Stimulated activated CD8-positive, alpha-beta memory T cell treated with anti-CD3 and anti-CD28 coated beads, Interleukin-2, amount 100 ng/mL, for 48 hours (primary cell): ENCODE measurements at places on chromosomes 5 and 9.
A peak's percentile ranks its signal among the peaks of the same experiment; 100 is the strongest.

GRCh38 chr5:57685516-57686255 lies 203.1 kb upstream of the ACTBL2 start:
- DNase-seq, result no peak

GRCh38 chr9:95363051-95363841 lies 45.7 kb upstream of the FANCC start:
- no peak for DNase-seq

DNA sequence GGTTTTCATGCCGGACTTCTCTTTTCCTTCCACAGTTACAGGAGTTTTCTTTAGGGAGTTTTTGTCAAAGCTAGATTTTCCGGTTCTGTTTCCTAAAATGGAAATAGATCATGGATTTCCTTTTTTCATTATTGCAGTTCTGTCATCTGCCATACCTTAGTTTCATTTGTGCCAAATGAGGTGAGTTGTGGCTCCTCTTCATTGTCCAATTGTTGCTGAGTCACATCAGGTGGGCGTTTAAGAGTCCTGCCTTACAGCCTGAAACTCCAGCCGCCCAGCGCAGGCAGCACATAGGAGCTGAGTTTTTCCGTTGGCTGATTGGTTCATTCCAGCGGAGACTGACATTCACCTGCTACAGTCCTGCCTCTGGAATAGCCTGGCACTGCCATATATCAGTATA lies 14.1 kb downstream of the SLC25A25 start:
- no peak for DNase-seq

GRCh38 chr5:171226864-171227263 lies 82.2 kb upstream of the TLX3 start:
- no peak for DNase-seq

GRCh38 chr5:90553711-90554110 lies 4.9 kb upstream of the ADGRV1 start:
- DNase-seq, result no peak

DNA sequence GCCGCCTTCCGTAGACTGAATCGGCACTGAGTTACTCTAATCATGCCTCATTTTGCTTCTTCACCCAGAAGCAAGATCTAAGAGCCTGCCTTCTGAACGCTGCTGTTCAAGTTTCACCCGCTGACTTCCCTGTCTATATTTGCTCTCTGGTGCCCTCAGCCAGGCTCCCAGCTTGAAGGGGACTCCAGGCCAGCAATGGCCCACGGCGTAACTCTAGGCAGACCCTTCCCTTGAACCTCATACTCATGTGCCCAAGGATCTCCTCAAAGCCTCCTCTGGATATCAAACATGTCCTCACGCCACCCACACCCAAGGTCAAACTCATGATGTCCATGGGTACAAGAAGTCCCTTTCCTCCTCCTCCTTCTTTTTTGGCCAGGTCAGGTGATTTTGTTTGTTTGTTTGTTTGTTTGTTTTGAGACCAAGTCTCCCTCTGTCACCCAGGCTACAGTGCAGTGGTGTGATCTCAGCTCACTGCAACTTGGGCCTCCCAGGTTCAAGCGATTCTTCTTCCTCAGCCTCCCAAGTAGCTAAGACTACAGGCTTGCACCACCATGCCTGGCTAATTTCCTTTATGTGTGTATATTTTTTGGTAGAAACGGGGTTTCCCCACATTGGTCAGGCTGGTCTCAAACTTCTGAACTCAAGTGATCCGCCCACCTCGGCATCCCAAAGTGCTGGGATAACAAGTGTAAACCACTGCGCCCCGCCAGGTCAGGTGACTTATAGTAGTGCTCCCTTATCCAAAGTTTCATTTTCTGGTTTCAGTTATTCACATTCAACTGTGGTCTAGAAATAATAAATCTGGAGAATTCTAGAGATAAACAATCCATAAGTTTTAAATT lies 239.0 kb downstream of the SYK start:
- DNase-seq, result no peak

- no peak for DNase-seq
These were observed 926 bp downstream of the DNAJC25 start for GRCh38 chr9:111632060-111632459.

GRCh38 chr5:35884191-35884769 lies 27.6 kb downstream of the IL7R start:
- DNase-seq, result no peak

DNA sequence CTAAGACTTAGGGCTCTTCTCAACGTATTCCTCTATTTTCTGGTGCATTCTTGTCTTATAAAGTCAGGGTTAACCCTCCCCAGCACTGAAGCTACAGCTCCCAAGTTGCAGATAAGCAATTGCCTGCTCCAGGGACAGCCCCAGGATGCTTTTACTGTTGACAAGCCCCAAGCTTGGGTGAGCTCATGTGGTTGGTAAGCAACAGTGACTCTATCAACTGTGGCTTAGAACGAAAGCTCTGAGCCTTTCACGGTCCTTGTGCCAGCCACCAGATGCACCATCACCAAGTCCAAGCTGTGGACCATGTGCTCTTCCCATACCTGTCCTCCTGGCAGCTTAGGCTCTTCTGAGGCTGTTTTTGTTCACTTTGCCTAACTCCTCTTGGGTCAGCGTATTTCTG lies 13.5 kb downstream of the ADRB2 start:
- DNase-seq, result no peak

GRCh38 chr5:109589986-109590385 lies 99.7 kb upstream of the MAN2A1 start:
- DNase-seq, result no peak

GRCh38 chr9:86485359-86485758 lies 131.1 kb upstream of the TUT7 start:
- peak; percentile 1 for DNase-seq

- no peak for DNase-seq
These were observed 5.1 kb downstream of the CNOT8 start for GRCh38 chr5:154863291-154864080.

DNA sequence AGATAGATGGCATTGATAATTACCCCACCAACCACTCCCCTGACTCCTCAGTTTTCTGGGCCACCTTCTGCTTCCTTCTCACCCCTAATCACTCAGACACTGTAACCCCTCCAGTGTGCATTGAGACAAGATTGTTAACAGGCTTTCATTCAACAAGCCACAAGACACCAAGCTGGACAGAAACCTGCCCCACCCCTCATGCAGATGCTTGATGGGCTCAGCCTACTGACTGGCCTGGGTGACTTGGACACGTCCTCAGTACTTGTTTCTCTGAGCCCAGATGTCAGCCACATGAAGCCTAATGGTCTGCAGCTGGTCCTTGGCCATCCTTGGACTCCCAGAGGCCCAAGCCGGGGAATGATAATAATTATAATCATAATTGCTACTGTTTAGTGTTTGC lies 71.4 kb upstream of the SMIM23 start:
- DNase-seq, result no peak

- no peak for DNase-seq
These were observed 26.6 kb downstream of the MORN5 start for GRCh38 chr9:122186301-122186700.

DNA sequence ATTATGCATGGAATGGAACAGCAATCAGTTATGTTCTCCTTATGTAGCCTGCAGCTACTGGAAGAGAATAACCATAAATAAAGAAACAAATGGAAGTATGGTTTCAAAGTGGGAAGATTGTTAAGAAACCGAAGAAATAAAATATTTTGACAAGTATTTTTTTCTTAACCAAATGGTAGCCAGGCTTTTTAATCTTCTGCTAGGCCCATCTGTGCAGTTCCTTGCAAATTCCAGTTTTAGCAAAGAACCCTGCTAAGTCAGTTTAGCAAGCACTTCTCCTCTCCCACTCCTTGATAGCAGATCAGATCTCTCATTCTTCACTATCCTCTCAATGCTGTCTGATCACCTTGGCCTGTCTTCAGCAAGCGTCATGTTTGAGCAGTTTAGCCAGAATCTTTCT lies 111.1 kb upstream of the PRDM9 start:
- DNase-seq, result no peak

- no peak for DNase-seq
These were observed 63.5 kb downstream of the MEF2C start for GRCh38 chr5:88819301-88819999.

DNA sequence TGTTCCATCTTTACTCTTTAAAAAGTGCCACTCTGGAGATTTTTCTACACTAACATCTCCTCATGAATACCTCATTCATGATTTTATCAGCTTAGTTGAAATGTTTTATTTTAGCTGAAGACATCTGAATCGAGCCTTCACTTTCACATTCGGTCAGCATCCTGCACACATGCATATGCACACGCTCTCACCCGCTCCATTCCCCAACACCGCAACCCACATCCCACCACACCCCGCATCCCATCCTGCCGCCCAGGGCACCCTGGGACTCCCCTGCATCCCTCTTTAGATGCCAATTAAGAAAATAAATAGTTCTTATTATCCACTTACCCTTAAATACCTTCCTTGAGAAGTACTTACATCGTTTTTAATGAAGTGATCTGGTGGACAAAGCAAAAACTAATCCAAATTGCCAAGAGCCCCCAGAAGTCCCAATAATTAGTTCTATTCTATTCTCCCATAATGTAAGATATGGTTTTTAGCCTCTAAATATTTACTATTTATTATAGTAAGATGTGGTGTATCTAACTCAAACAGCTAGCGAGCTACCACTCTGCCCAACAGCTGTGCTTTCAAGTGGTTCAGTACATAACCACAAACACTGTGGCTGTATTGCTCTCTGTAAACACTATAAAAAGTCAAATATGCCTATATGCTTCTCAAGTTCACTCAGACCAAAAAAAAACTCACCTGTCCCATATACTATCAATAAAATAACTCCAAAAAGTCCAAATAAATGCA lies 38.2 kb downstream of the GZMK start:
- DNase-seq, result peak; percentile 39

GRCh38 chr9:101387871-101388506 lies 3.2 kb upstream of the BAAT start:
- DNase-seq, result no peak

DNA sequence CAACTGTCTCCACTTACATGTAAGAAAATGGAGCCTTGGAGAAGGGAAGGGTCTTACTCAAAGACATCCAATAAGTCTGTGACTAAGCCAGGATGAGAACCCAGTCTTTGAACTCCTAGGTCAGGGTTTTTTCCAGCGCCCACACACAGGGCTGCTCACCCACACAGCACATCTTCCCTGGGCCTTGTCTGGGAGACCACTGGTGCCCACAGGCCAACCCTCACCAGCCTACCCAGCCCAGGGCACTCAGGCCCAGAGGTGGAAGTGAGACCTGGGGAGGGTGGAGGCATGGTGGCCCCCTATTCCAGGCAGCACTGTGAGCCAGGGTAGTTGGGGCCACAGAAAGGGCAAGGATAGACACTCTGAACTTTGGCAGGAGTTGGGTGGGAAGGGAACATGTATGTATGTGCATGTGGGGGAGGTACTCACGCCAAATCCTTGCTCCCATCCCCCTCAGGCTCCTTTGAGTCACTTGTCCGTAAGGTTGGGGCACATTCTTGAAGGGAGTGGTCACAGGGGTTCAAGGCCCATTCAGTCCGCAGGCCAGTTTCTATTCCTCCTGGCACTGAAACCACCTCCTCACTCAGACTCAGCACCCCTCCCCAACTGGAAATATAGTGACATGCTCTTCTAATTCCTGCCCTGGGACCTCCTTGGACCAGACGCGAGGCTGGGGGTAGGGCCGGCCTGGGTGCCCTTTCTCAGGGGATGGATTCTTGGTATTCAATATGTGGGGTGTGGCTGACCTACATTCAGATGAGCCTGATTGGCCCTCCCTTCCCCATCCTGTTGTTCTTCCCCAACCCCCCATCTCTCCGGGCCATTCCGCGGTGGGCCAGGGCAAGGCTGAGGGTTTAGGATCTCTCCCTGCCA lies 2.9 kb upstream of the SLC4A9 start:
- DNase-seq, result no peak

GRCh38 chr5:116424951-116425350 lies 149.7 kb downstream of the SEMA6A start:
- no peak for DNase-seq

GRCh38 chr5:39533749-39534148 lies 109.0 kb upstream of the DAB2 start:
- no peak for DNase-seq

GRCh38 chr9:20390400-20390799 lies 231.9 kb downstream of the MLLT3 start:
- DNase-seq, result no peak

DNA sequence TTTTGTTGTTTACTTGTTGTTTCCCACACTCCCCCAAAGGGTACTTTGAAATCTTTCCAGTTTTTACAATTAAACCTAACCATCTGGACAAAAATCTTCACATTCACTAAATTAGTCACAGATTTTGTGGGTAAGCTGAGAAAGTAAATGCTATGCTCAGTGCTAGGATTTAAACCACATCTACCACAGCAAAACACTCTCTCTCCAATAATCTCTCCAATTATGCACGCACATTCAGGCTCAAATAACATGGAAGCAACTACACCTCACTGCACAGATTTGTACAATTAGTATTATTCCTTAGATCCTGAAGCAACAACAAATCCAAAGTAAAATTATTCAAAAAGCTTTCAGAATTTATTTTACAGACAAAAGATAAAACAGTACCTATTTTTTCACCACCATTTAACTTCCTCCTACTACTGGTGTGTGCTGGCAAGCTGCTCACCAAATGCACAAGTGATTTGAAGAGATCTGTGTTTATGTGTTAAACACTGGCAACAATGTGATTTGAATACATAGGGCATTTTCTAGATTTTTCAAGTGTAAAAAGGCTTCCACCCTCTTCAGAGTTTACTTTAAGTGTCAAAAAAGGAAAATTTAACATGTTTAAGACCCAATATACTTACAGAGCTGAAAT lies 16.6 kb downstream of the ZNF608 start:
- DNase-seq, result no peak

- no peak for DNase-seq
These were observed 270.5 kb downstream of the NFIB start for GRCh38 chr9:14043483-14043882.

DNA sequence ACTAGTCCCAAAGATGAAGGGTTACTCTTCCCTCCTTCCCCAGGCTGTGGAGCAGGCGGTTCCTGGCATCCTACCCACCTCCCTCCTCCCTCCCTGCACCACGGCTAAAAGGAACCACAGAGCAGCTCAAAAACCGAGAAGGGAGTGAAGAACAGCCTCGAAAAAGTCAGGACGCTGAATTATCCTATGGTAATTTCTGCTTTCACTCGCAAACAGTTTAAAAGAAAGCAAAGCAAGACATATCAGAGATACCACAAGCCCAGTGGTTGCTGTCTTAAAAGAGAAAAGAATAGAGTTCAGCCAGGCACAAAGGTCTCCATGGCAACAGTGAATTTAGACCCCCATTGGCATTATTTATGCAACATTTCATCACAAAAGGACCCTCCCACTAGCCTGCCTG lies 315.4 kb downstream of the CTNND2 start:
- DNase-seq, result no peak

DNA sequence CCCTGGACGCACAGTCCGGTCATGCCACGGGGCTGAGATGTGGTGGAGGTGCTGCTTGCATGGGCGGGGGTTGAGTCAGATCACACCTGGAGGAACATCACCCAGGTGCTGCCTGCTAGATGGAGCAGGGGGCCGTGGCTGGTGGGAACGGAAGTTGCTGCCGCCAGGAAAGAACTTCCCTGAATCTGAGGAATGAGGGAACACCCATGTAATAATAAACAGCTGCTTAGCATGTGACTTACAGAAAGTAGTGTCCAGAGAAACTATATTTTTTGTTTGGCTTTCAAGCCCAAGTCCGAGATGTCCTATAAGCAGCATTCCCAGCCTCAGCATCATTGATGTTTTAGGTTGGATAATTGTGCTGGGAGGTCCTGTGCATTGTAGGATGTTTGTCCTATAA lies 27.1 kb upstream of the FAM240B start:
- DNase-seq, result no peak

GRCh38 chr5:1850324-1851154 lies 32.2 kb downstream of the IRX4 start:
- no peak for DNase-seq

GRCh38 chr9:99029083-99029645 lies 75.7 kb upstream of the TGFBR1 start:
- DNase-seq, result no peak

GRCh38 chr9:130432362-130432761 lies 12.4 kb upstream of the ASS1 start:
- no peak for DNase-seq
